Activated T-cell treated with anti-CD3 and anti-CD28 coated beads, Interleukin-2, amount 50 U/mL, for 4 hours (primary cell): ENCODE measurements at places on chromosomes 12 and 14.

DNA sequence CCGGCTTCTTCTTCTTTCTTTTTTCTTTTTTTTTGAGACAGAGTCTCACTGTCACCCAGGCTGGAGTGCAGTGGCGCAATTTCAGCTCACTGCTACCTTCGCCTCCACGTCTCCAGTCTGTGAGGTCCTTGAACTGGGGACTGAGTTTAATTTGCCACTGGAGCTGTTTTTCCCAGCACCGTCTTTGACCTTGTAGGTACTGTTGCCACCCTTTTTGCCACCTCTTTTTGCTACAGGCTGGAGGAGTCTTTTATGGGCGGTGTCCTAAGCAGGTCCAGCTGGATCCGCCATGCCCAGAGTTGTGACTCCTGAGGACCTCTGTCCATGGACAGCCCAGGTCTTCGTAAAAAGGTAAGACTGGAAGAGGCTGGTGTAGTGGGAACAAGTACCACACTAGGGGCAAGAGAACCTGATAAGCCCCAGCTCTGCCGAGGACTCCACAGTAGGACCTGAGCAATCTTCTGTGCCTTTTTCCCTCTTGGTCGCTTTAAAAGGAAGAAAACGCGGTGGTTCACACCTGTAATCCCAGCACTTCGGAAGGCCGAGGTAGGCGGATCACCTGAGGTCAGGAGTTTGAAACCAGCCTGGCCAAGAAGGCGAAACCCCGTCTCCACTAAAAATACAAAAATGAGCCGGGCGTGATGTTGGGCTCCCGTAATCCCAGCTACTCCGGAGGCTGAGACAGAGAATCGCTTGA is 946 bp downstream of the RNU4-2 start:
- no peak for DNase-seq

DNA sequence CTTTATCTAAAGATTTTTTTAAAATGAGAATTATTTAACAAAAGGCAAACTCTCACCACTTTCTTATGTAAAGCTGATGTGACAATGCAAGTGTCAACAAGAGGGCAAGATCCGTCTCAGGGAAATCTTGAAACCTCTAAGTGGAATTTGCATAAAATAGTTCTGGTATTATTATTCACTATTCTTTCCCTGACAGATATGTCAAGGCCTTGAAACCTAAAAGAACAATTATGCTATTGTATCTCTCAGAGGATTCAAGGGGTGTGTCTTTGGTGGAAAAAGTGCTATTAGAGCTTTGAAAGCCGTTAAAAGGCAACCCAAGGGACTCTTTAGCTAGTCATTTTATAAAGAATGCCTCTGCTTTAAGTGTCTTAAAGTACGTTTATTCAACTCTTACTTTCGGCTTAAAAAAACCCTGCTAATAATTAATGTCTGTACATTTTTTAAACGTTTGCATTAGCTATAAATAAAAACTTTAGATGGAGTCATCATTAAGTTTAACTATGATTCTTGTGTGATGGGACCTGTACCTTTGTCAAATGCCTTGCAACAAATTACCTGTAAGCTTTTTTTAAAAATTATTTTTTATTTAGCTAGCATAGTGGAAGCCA is 585.5 kb downstream of the VRK1 start:
- no peak for DNase-seq

- DNase-seq, result no peak
These were observed 71.6 kb downstream of the ASCL1 start for GRCh38 chr12:103028881-103029639.

DNA sequence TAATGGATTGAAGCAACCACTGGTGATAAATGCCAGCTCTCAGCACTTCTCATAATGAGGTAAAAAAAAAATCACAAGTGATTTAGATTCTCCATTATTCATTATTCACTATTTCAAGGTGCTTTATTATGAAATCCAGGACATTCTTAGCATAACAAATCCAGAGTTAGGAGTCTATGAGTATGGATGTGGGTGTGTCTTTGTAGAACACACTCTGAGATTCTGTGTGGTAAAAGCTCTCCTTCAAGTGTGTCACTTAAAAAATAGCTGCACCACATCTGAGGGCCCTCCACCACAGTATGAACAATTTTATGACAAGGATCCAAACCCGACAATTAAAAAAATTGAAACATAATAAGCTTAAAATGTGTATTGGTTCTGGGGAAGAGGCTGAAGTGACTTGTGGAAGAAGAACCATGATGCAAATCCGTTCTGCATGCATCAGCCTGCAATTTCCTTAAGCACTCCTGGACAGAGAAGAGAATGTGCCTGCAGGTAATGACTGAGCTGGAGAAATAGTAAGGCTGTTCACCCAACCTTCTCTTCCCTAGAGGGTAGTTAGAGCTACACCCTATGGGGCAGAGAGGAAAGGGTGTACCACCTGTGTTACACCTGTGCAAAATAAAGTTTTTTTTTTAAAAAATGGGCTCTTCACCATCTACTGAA is 488.5 kb upstream of the MGAT4C start:
- DNase-seq, result no peak

- DNase-seq, result peak; percentile 99
These were observed at the start of gene SPSB2 for GRCh38 chr12:6873094-6874014. TSS of gene SPSB2 (minus strand) at chr12:6873303. CDS start at chr12:6872901, 402 bp downstream.

GRCh38 chr14:54652188-54652587 is 85.3 kb downstream of the SAMD4A start:
- no peak for DNase-seq

DNA sequence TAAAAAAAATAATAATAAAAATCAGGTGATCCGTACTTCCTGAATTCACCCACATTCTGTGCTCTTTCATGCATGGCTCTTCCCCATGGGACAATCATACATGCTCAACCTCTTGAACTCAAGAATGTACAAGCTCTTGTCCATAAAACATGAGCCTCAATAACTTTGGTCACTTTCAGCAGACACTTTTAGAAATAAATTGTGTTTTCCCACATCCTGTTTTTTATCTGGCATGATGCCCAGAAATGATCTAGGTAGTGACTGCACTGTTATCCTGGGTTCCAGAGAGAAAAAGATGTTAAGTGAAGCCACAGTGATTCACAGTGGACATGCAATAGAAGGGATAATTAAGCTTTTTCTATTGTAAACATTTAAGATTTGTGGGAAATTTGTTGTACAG is 537.6 kb upstream of the TMEM132C start:
- no peak for DNase-seq

GRCh38 chr12:93742110-93742934 is 65.1 kb downstream of the CRADD start:
- peak; percentile 40 for DNase-seq

- DNase-seq, result no peak
These were observed 258.0 kb upstream of the PLEKHG7 start for GRCh38 chr12:92444763-92445162.

DNA sequence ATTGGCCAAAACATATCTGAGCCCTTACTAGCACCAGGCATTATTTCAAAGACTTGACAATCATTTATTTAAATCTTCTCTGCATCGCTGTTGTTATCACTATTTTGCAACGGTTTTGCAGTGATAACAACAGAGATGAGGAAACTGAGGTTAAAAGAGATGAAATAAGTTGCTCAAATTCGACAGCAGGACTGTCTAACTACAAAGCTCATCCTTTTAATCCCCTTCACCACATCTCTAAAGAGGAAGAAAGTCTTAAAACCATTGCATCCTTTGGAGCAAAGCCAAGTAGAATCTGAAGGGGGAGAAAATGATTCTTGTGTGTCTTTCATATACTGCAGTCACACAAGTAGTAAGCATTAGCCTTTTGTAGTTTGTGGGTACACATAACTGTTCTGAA is 14.8 kb upstream of the ETNK1 start:
- no peak for DNase-seq

GRCh38 chr12:6383572-6384498 is at the start of gene LTBR:
TSS of gene LTBR (plus strand) at chr12:6384162. CDS start at chr12:6384359, 197 bp downstream.
- no peak for DNase-seq

- DNase-seq, result no peak
These were observed 65.1 kb upstream of the SRSF5 start for GRCh38 chr14:69701857-69702256.

GRCh38 chr12:90172524-90172923 is 463.9 kb upstream of the ATP2B1 start:
- no peak for DNase-seq

DNA sequence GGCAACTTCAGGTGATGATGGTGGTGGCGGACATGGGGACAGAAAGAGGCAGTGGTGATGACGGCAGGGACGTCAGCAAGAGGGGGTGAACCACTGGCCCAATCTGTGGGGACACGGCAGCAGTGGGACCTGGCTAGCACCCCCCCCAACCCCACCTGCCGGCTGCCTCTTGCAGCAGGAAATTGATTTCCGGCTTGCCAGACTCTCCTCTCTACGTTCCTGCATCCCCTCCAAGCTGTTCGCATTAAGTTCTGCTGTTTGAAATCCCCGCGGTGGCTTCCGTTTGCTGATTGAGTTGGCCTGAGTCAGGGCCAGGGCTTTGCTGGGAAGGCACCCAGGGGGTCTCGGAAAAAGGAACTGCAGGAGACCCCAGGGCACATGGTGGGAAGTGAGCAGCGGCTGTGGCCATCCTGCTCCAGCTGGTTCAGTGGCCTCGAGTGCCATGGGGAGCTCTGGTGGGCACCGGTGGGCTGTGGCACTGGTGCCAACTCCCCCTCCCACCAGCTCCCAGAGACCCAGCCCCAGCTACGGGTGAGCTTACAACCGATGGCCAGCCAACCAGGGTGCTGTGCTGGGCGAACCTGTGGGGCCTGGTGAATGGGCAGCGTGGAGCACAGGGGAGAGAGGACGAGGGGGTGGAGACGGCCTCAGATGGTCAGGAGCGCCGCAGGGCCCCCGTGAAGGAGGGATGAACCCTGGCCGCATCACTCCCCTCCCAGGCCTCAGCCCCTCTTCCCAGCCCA is 14.6 kb upstream of the NUDT14 start:
- no peak for DNase-seq

- no peak for DNase-seq
These were observed 12.4 kb downstream of the ANKRD9 start for GRCh38 chr14:102496958-102497744.

DNA sequence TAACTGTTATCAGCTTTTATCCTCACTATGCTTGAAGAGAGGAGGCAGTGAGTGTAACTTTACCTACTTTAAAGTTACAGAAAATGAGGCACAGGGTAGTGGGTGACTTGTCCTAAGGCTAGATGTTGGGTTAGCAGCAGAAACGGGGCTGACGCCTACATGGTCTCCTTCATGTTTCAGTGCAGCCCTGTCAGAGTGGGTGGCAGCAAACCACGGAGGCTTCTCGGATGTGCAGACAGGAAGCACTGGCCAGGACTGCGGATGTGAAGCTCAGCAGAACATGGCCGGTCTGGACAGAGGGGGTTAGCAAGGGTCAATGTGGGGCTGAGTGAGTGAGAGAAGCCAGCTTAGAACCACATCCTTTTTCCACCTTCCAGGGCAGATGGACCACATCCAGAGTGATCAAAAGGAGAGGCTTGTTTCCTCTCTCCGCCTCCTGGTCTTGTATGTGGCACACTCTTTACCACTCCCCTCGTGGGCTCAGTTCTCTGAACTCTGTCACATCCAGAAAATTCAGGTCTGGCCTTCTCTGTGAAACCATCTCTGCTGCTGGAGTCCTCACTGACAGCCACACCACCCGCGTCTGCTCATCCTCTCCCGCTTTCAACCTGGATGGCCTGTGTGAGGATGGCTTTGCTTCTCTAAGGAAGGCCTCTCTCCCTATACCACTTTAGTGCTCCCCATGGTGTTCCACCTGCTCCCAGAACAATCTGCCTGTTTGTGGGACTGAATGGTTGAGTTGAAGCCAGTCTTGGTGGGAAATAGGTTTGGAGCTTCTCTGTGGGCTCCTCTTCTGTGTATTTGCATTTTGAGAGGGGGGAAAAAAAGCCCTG is 14.1 kb downstream of the SUSD6 start:
- DNase-seq, result peak; percentile 60

- no peak for DNase-seq
These were observed 32.2 kb downstream of the BRAP start for GRCh38 chr12:111653596-111653995.

DNA sequence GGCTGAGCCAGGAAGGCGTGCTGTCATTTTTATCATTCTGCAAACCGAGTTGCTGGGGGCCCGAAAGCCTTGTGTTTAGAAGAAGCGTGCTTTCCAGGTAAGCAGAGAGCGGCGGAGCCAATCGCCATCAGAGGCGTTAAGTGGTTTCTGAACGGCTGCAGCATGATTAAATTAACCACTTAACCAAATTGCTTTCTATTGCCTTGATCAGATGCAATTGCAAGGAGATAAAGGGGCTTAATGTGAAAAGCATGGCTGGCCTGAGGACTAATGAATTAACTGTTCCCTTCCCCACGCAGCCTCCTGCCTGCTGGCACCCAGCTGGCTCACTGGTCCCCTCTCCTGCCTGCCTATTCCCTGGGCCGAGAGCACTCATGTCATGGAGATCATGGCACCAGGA is 36.6 kb upstream of the CHGA start:
- no peak for DNase-seq

- DNase-seq, result no peak
These were observed 348.7 kb downstream of the NAV3 start for GRCh38 chr12:78179346-78179745.

DNA sequence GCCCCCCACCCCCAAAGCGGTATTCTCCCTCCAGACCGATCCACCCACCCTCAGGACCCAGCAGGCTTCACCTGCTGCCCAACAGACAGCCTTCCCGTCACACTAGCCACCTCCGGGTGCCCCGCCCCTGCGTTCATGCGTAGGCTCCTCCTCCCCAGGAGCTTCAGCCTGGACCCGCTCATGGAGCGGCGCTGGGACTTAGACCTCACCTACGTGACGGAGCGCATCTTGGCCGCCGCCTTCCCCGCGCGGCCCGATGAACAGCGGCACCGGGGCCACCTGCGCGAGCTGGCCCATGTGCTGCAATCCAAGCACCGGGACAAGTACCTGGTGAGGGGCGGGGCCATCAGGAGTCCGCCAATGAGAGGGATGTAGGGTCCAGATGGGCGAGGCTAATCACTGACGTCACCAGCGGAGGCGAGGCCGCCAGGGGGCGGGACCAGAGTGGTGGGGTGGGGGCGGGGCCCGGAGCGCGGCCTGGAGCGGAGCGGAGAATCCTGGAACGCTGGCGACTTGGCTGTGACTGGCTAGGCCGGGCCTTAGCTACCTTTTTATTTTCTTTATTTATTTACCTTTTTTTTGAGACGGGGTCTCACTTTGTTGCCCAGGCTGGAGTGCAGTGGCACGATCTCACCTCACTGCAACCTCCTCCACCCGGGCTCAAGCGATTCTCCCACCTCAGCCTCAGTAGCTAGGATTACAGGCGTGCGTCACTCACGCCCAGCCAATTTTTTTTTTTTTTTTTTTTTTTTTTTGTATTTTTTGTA is 4.4 kb downstream of the TNS2 start:
- DNase-seq, result peak; percentile 92

GRCh38 chr12:124009781-124010180 is 36.8 kb downstream of the ZNF664 start:
- no peak for DNase-seq

- DNase-seq, result no peak
These were observed 112.7 kb downstream of the SLC16A7 start for GRCh38 chr12:59708484-59708883.

DNA sequence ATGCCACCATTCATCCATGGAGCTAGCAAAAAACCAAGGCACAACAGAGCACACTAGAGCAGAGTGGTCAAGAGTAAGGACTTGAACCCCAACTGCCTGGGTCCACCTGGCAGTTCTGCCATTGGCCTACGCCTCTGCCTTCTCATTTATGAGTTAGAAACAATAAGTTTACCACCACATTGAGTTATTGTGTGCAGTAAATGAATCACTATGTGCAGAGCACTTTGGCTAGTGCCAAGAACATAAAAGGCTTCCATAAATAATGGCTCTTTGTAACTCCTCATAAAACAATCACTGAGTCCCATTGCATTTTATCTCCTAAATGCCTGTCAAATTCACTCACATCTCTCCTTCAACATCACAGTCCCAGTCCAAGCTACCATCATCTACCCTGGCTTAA is 86.3 kb downstream of the OTX2 start:
- no peak for DNase-seq

- DNase-seq, result no peak
These were observed 227.8 kb downstream of the ZFP36L1 start for GRCh38 chr14:68564826-68565759.
